ENCODE measurements at places on chromosomes 3 and 15.
A peak's percentile ranks its signal among the peaks of the same experiment; 100 is the strongest.

- DNase-seq: no peak
Observed at GRCh38 chr3:140995881-140996280, 54.2 kb downstream of the SLC25A36 start.

GRCh38 chr3:138474163-138474562 is 39.7 kb downstream of the ESYT3 start:
- DNase-seq: no peak

DNA sequence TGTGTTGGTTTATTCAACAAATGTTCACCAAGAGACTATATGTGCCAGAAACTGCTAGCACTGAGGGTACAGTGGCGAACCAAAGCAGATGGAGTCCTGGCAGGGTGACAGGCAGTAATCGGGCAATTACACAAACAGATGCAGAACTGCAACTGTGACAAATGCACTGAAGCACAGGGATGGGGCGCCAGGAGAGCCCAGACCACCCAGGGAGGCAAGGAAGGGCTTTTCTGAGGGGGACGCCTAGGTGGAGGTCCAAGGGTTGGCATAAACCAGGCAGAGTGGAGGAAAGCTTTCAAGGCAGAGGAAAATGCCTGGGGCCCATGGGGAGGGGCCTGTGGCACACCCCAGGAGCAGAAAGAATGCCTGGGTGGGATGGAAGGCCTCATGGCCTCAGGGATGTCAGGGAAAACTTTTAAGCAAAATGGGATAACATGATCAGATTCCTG is 5.5 kb downstream of the DIS3L start:
- DNase-seq: no peak

GRCh38 chr3:18512007-18512406 is 86.9 kb upstream of the SATB1 start:
- DNase-seq: no peak

DNA sequence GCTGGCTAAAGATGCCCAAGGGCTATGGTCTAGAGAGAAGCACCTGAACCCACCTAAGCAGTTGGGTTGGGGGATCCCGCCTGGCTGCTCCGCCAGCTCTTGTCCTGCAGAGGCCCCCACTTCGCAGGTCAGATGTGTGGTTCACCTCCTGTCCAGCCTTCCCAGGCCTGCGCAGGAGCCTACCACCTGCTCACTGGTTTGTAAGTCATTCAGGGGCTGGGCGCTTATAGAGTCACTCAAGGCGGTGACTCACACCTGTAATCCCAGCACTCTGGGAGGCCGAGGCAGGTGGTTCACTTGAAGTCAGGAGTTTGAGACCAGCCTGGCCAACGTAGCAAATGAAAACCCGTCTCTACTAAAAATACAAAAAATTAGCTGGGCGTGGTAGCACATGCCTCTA is 3.9 kb upstream of the FURIN start:
- DNase-seq: no peak

GRCh38 chr15:26971271-26972018 is 464 bp downstream of the GABRG3 start:
- DNase-seq: no peak

GRCh38 chr15:75551091-75551490 is 28.0 kb downstream of the PTPN9 start:
- DNase-seq: no peak

DNA sequence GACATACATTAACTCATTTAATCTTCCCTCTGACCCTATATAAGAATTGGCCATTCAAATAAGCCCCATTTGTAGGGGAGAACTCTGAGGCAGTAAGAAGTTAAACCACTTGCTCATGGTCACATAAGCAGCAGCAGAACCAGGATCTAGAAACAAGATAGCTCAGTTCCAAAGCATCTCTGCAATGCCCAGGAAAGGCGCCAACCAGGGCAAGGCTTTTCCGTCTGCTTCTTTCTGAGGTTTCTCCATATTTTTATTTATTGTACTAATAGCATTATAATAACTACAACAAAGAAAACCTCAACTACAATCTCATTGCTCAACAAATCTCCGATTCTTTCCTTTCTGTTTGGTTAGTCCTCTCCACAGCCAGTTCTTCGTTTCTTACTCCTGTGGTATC is 4.3 kb upstream of the UBE2E2 start:
- DNase-seq: no peak

- DNase-seq: no peak
Observed at GRCh38 chr15:60128000-60128376, 123.9 kb downstream of the FOXB1 start.

- DNase-seq: no peak
Observed at GRCh38 chr3:37577697-37578096, 284.0 kb upstream of the CTDSPL start.

GRCh38 chr3:57903124-57903890 is 104.9 kb upstream of the FLNB start:
- DNase-seq: no peak

DNA sequence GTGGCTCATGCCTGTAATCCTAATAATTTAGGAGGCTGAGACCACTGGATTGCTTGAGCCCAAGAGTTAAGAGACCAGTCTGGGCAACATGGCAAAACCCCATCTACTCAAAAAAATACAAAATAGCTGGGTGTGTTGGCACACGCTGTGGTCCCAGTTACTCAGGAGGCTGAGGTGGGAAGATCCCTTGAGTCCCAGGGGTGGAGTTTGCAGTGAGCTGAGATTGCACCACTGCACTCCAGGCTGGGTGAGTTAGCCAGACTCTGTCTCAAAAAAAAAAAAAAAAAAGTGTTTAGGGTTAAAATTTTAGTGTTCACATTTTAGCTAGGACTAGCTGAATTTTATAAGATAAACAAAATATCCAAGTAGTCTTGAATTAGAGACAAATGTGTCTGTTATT is 1340.1 kb upstream of the EPHA6 start:
- no peak for DNase-seq

DNA sequence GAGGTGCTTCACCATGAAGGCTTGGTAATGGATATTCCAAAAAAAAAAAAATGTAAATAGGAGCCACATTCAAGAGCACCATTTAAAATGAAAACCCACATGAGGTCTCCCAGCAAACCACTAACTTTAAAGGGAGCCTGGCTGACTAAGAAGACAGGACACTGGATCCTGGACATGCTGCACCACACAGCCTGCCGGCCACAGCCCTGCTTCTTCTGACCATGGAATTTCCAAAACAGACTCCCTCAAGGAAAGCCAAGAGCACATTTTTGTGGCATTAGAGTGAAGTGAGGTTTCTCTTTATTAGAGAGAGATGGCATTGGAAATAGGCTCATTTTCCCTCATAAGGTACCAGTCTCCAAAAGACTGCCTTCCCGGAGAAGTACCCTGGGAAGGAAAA is 113.9 kb downstream of the RORA start:
- DNase-seq: no peak

DNA sequence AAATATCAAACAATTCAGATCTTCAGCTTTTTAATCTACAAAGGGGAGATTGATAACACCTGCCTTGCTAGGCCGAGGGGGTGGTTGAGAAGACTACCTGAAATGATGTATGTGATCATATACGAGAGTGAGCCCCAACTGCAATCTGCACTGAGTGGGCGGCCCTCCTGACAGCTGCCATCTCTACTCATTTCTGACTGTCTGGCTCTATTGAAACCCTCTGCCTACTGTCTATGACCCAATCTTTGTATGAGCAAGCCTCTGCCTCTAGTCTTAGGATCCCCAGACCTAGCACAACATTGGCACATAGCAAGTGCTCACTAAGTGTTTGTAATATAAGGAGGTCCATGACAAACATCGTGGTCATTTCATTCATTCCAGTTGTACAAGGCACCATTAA is 144.4 kb upstream of the NR2F2 start:
- DNase-seq: no peak

GRCh38 chr3:125334675-125335560 is 40.2 kb downstream of the ZNF148 start:
- DNase-seq: no peak

GRCh38 chr3:7917443-7918151 is 584.0 kb upstream of the LMCD1 start:
- DNase-seq: no peak

DNA sequence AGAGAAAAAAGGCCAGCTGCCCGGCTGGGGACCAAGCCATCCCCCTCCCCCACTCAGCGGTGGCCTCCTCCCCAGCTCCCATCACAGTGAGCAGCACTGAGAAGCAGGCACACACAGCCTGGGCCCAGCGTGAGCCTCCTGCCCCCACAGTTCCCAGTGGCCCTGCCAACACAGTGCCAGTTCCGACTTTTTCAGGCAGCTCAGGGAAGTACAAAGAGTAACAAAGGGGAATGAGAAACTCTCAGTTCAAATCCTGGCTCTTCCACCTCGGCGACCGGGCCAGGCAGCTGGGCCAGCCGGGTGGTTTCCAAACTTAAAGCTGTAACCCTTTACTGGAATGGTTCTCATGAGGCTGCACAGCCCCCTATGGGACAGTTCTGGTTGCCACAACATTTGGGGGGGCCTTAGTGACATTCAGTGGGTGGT is 18.5 kb downstream of the TNK2 start:
- DNase-seq: no peak

DNA sequence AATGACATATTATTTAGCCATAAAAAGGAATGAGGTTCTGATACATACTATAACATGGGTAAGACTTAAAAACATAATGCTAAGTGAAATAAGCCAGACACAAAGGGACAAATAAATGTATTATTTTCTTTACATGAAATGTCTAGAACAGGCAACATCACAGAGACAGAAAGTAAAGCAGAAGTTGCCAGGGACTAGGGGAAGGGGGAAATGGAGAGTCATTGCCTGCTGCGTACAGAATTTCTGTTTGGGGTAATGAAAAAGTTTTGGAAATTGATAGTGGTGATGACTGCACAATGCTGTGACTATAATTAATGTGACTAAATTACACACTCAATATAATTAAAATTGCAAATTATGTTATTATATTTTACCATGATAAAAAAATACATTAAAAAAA is 99.9 kb downstream of the ANO10 start:
- no peak for DNase-seq

DNA sequence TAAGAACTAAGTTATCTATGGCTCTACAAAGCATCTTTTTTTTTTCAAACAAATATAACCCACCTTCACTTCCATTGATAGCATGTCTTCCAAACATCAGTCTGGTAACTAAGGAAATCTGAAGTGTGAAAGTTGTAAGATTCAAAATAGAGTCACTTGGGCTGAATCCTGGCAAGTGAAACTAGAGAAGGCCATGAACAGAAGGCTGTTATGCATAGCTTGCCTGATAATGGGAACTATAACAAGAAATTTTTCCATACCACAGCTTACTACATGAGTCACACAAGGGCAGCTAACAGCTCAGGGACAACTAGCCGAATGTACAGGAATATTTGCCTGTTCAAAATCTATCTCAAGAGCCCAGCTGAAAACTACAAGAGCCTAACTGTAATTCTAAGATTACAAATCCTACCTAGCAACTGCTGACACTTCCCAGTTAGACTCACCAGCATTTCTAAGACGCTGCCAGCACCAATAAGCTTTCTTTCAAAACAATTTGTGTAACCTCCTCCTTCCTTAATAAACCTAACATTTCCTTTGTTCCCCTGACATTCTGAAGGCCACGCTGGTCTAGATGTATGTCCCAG is 1066.5 kb downstream of the PLOD2 start:
- DNase-seq: peak; percentile 1

- peak; percentile 73 for DNase-seq
Observed at GRCh38 chr3:69013253-69014021, at the start of gene EOGT. TSS of gene EOGT (minus strand) at chr3:69013684. CDS start at chr3:69009846, 3,838 bp downstream.

- DNase-seq: no peak
Observed at GRCh38 chr3:179881791-179882190, 154.9 kb downstream of the PEX5L start.

DNA sequence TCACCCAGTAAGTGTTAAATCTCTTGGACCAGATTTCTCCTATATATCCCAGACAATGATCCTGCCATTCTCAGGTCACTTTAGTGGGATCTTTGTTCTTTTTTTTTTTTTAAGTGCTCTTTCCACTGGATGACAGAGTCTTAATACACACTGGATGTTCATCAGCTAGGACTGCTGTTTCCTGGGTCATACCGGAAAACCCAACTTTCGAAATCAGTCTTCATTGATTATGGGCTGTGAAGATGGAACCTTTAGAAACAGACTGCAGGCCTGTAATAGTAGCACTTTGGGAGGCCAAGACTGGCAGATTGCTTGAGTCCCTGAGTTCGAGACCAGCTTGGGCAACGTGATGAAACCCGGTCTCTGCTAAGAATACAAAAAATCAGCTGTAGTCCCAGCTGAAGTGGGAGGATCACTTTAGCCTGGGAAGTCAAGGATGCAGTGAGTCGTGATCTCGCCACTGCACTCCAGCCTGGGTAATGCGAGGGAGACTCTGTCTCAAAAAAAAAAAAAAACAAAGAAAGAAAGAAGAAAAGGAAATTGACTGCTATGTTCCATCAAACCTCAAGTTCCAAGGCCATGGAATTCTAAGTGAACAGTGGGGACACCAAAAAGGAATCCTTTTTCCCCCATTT is 2.3 kb downstream of the EOGT start:
- no peak for DNase-seq

- no peak for DNase-seq
Observed at GRCh38 chr3:14541646-14542045, 1.5 kb upstream of the GRIP2 start.

GRCh38 chr15:49589030-49589429 is 31.6 kb downstream of the FAM227B start:
- no peak for DNase-seq

GRCh38 chr3:12729051-12729651 is 29.9 kb downstream of the TMEM40 start:
- DNase-seq: no peak

- DNase-seq: no peak
Observed at GRCh38 chr3:156586905-156587759, 32.2 kb upstream of the SSR3 start.

DNA sequence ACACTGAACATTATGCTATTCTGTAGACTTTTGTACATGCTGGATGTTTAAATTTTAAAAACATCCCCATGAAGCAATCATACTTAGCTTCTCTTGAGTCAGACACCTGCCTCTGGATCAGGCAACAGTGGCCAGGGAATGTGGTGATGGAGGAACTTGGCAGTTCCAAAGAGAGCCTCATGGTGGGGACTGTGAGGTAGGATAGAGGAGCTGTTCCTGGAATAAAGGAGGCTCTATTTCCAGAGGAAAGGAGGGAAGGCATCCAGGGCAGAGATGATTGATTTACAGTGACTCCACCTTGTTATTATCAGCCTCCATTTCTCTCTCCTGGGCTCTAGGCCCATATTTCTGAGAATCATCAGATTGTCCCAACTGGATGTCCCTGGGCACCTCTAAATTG is 35.0 kb upstream of the ABHD17C start:
- DNase-seq: no peak

Data from GM12891 (cell line).